Suprapubic skin (tissue), 4 donors: ENCODE measurements at places on chromosomes 2 and 18. TPM values are rescaled to one million over a fixed set of nuclear protein-coding genes. Genes with fewer than 3 reads are reported as not detected.

GRCh38 chr2:239401881-239402233 lies 1.0 kb upstream of the HDAC4 start:
- H3K27ac ChIP-seq: peak overlapping the region; percentile 99
- peaks cover 28% of the 10 kb centered on the region for H3K4me1 ChIP-seq
- DNase-seq: no peak
- H3K4me3 ChIP-seq: peak overlapping the region; percentile 70
- H3K36me3 ChIP-seq: no peaks in the 10 kb centered on the region

- H3K4me1 ChIP-seq: no peaks in the 10 kb centered on the region
- H3K36me3 ChIP-seq: no peaks in the 10 kb centered on the region
- H3K27me3 ChIP-seq: no peaks in the 10 kb centered on the region
- no peak overlapping the region for H3K4me3 ChIP-seq
- DNase-seq: no peak
These were observed 169.8 kb downstream of the THSD7B start for GRCh38 chr2:136935119-136935518.

DNA sequence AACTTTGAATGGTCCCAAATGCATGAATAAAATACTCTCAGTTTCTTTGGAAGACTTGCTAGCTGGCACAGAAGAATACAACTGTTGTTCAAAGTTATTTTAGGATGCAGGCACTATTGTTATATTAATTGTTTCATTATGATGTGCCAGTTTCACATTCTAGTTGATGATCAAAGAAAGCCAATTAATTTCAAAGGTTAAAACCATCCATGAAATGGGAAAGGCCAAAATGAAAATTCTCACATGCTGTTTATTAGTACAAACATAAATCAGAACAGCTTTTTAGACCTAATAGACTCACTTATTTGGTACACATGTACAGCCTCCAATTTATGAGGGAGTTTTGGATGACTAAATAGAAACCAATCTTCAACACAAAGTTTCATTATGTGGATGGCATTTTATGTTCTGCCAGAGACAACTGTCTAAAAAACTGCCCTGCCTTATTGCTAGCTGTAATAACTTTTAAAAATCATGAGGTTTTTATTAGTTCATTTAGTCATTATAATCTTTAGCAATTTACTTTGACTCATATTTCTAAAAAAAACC lies 42.2 kb downstream of the RFTN2 start:
- H3K4me3 ChIP-seq: no peak overlapping the region
- no peak overlapping the region for H3K27ac ChIP-seq
- DNase-seq: no peak
- H3K36me3 ChIP-seq: no peaks in the 10 kb centered on the region
- H3K27me3 ChIP-seq: no peaks in the 10 kb centered on the region

- no peaks in the 10 kb centered on the region for H3K36me3 ChIP-seq
- DNase-seq: no peak
- peaks cover 11% of the 10 kb centered on the region for H3K4me1 ChIP-seq
- H3K27ac ChIP-seq: no peak overlapping the region
These were observed 193.7 kb downstream of the INO80D start for GRCh38 chr2:205892251-205892655.

DNA sequence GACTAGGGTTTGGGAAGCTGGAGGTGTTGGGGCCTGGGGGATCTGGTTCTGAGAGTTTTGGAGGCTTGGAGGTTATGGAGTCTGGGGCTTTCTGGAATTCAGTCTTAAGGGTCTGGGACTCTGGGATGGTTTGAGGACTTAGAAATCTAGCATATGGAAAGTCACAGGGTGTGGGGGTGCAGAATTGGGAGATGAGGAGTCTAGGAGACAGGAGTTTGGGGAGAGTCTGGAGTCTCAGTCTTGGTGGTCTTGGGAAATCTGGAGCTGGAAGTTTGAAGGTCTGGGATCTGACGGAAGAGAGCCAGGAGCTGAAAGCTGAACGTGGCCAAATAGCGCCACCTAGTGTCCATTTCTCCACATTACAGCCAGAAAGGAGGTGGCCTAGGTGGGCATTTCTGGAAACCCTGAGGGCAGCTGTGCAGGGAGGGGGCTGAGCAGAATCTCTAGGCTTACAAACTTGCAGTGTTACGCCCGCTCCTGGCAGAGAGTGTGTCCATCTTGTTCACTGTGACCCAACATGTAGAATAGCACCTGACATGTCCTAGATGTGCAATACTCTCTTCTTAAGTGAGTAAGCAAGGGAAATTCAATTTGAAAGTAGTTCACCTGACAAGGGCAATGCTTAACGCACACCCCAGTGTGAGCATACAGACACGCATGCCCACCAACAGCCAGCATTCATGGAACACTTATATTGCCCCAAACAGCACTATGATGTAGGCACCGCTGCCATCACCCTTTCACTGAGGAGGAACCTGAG lies 204.8 kb downstream of the TFCP2L1 start:
- peak; percentile 78 for DNase-seq
- no peaks in the 10 kb centered on the region for H3K36me3 ChIP-seq
- H3K4me1 ChIP-seq: peaks cover 17% of the 10 kb centered on the region
- H3K27ac ChIP-seq: no peak overlapping the region

POU3F3 gene
- total RNA-seq: 1.5 TPM

SAG gene
- total RNA-seq: not detected

DNA sequence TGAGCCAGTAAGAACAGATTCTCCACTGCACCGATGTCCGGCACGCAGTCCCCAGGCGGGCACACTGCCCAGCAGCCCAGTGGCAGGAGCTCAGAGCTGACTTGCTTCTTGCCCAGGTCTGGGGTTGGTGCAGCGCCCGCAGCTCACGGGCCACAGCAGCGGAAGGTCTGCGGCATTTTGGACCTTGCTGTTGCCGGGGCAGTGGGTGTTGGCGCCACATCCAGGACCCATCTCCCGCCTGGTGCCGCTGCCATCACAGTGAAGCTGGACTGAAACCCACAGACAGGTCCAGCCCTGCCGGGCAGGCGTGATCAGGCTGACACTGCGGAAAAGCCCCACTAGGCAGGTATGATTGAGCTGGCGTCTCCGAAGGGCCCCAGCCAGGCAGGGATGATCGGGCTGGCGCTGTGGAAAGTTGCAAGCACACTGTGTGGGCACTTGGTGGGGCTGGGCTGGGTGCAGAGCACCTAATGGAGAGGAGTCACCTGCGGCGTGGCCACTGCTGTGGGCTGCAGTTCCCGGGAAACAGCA lies 75.5 kb downstream of the SLC66A2 start:
- no peak overlapping the region for H3K4me3 ChIP-seq
- H3K27me3 ChIP-seq: peaks cover 46% of the 10 kb centered on the region
- peak; percentile 75 for DNase-seq
- H3K4me1 ChIP-seq: peaks cover 9% of the 10 kb centered on the region
- H3K27ac ChIP-seq: no peak overlapping the region

TSPYL6 gene
- not detected for total RNA-seq
